ENCODE measurements at places on chromosomes 16 and 17.

- DNase-seq, result peak; percentile 48
These were observed 961 bp downstream of the FGF11 start for GRCh38 chr17:7440113-7440833.

DNA sequence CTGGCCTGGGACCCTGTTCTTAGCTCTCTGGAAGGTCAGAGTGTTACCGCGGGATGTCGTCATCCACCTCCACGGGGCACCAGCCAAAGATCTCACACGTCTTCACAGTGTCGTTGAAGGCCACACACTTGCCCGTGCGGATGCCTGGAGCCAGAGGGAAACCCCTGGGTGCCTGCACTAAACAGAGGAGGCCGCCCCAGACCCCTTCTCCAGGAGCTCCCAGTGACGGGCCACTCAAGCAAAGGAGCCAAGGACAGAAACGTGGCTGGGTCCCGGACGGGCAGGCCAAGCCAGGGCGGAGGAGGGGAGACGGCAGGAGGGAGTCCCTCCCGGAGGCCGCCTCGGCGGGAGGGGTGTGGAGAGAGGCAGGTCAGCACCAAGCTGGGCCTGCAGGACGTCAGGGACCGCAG is 11.0 kb upstream of the CAMKK1 start:
- DNase-seq, result no peak

DNA sequence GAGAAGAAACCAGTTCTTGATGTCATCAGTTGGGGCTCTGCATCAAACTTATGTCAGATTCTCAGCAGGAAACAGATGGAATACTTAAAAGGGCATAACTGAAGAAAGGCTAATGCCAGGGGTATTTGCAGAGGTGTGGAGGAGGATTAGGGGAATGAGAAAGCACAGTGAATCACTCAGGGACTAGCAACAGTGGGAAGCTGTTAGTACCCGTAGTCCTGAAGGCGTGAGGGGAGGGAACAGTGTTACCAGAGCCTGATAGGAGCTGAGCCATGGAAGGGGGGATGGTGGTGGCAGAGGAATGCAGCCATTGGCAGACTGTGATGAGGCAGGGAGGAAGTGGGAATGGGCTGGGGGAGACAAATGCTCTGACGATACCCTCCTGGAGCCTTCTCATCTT is 162.3 kb downstream of the UTP18 start:
- DNase-seq, result no peak

DNA sequence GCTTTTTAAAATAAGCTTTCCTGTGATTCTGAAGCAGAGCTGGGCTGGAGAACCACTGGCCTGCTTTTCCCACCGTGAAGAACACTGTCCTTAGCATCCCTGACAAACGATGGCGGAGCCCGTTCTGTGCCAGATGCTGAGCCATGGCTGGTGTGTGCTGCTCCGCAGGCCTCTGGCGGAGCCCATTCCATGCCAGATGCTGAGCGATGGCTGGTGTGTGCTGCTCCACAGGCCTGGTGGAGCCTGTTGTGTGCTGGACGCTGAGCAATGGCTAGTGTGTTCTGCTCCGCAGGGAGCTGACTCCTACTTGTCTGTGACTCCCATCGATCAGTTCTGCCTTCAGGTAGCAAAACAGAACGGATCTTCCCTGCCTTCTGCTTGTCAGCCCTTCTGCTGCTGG is 4.3 kb downstream of the ENDOV start:
- no peak for DNase-seq

DNA sequence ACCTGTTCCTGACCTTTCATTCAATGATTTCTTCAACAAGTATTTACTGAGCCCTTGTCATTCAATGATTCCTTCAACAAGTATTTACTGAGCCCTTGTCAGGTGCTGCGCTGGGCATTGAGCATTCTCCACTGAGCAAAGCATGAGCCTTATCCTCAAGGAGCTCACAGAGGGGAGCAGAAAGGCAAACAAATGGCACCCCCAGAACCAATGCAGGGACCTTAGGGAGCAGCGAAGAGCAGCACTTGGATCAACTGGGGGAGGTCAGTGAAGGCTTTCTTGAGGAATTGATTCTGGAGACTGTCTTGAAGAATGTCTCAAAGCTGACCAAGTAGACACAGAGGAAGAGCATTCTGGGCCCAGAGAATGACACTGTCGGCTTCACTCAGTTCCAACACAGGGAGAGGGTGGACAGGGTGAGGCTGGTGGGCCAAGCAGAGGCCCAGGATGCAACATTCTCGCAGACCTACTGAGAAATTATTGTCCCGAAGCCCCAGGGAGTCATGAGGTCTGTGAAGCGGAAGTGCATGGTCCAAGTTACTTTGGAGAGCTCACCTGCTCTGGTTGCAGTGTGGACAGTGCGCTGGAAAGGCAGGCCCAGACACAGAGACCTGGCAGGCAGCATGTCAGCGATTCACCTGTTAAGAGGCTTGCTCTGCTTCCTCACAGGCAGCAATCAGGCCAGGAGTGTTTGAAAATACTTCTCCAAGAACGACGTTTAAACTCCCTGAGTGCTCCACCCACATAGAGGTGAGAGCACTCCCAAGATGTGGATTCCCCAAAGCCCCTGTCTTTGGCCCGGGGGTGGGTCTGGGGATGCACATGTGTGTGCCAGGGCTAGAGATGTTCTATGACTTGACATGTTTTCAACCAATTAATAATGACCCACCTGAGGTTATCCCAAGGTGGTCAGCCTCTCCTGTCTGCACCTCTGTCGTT is 3.2 kb upstream of the MPO start:
- no peak for DNase-seq

DNA sequence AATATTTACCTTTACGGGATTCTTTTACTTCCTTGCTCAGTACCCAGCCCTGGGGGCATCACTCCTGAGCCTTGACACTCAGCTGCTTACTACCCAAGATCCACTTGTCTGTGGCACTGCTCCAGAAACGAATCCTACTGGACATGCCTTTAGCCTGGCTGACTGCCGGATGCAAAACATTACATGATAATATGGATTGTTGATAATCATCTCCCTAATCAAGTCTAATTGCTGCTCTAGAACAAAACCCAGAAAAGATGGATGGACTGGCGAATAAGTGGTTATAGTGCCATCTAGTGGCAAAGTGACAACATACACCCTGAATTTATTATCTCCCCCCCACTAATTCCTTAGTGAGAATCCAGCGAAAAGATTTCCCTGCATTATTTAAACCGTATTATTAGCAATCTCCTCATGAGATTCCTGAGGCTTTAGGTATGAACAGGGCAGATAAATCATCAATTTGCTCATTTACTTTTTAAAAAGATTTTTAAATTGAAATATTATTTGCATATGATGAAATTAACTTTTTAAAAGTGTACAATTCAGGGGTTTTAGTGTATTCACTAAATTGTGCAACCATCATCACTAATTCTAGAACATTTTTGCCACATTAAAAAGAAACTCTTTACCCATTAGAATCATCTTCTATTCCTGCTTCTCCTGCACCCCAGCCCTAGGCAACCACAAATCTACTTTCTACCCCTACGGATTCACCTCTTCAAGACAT is 61.6 kb downstream of the RGS9 start:
- DNase-seq, result peak; percentile 57

DNA sequence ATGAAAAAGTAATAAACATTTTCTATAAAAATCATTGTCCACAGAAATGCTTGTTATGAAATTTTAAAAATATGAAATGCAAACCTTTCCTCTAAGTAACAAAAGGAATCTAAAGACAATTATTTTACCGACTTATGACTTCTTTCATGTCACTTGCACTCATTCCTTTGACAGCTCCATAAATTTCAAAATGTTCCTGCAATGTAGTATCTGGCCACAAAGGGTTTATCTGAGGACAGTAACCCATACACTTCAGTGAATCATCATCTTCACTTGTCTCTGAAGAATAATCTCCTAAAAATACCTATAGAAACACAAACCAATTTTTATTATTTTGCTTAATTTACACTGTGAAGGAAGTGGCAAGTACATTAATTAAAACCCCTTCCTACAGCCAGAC is 25.6 kb upstream of the ABCA10 start:
- DNase-seq, result peak; percentile 23

GRCh38 chr17:80395402-80396151 is 19.4 kb upstream of the ENDOV start:
- DNase-seq, result no peak

- no peak for DNase-seq
These were observed 24.4 kb downstream of the TBX21 start for GRCh38 chr17:47757386-47757785.

- DNase-seq, result no peak
These were observed 2252.0 kb downstream of the TP53TG3F start for GRCh38 chr16:35711435-35711834.
